ENCODE measurements at places on chromosomes 2 and 18. TPM values are rescaled to one million over a fixed set of nuclear protein-coding genes. Genes with fewer than 3 reads are reported as not detected.

DNA sequence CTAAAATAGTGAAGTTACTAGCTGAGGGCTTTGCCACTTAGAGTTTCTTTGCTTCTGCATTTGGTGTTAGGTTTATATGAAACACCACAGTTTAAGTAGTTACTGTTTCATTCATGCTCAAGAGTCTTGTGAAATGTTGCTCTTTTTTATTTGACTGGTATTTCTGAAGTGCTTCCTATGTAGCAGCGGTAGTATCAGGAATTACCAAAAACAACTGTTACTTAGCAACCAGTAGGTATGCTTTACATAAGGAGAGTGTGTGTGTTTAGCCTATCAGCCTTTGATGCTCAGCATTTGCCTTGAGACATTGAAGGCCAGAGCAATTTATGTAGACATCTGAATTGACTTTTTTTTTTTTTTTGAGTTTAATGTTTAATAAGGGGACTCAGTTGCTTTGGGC, 3.6 kb downstream of the DIS3L2 start:
- DNase-seq = no peak

Gene EFEMP1
- total RNA-seq = 68.7 TPM

DNA sequence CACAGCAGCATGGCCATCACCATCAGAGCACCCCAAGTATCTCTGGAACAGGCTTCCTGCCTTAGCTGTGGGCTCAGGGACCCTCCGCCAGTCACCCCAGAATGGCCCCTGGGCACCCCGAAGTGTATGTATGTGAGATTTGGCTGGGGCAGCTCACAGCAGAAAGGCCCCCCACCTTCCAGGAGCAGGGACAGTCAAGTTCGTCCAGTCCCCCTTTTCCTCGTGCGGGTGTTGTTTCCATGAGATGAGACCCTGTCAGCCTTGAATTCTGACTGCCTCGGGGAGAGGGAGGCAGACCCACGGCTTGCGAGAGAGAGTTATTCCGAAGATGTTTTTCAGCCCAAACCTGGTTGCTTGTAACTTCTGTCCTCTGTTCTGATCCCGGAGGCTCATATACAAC, 290.9 kb upstream of the HDAC4 start:
- DNase-seq = no peak

Gene EVX2
- total RNA-seq = not detected

GRCh38 chr2:203880557-203881125, 13.1 kb downstream of the CTLA4 start:
- no peak for DNase-seq

DNA sequence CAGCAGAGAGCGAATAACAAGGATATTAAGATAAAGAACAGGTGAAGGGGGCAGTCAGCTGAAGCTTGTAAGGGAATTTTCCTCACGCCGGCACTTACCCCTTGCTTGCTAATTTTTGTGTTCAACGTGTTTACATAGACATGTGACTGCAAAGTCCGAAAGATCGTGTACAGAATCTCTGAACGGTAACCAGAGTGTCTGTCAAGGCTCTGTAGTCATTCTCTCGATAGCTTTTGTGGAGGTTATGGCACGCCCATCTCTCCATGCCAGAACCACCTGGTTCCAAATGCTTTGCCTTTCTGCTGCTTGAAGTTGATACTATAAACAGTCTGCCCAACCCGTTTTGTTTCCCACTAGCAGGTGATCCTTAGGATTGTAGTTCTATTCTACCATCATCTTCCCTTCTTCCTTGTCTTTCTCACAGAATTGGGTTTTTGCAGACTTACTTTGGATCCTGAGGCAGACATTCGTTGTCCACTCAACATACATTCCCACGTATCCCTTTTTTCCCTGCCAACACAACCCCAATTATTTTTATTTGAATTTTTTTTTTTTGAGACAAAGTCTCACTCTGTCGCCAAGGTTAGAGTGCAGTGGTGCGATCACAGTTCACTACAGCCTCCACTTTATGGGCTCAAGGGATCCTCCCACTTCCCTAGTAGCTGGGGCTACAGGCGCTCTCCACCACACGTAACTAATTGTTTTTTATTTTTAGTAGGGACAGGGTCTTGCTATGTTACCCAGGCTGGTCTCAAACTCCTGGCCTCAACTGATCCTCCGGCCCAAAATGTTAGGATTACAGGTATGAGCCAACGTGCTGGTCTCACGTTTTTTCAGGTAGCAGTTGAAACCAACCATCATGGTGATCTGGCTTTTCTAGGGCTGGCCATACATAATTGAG, 1.3 kb upstream of the USP34 start:
- no peak for DNase-seq

GRCh38 chr2:45438872-45439665, 172.0 kb downstream of the SRBD1 start:
- no peak for DNase-seq

Gene TCF23
- 0.20 TPM for total RNA-seq

DNA sequence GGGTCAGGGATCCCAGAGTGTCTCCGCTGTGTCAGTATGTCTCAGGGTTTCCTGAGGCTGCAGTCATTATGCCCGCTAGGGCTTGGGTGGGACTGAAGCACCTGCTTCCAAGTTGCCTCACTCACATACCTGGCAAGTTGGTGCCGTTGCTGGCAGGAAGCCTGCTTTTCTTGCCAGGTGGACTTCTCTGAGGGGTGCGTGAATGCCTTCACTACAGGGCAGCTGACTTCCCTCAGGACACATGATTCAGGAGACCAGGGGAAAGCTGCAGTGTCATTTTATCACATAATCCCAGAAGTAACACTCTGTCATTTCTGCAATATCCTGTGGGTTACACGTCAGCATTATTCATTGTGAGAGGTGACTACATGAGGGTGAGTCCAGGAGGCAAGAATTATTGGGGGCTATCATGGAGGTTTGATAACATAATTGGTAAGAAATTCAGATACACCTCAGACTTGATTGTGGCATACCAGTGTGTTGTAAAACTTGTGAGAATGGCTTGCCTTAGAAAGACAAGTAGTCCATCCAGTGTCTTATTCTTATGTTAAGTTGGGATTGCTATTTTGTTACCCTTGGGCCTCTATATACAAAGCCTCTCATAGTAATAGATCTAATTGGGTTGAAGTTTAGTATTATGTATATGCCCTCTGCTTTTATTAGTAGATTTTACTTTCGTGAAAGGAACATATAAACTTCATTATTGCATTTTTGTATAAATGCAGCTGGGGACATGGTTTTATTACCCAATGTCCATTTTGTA, 44.1 kb downstream of the NEDD4L start:
- DNase-seq = no peak

GRCh38 chr2:72261076-72261475, 113.4 kb upstream of the CYP26B1 start:
- no peak for DNase-seq

Gene UGT1A8
- total RNA-seq = not detected

GRCh38 chr2:70069049-70069448, 18.2 kb upstream of the PCBP1 start:
- DNase-seq = no peak

DNA sequence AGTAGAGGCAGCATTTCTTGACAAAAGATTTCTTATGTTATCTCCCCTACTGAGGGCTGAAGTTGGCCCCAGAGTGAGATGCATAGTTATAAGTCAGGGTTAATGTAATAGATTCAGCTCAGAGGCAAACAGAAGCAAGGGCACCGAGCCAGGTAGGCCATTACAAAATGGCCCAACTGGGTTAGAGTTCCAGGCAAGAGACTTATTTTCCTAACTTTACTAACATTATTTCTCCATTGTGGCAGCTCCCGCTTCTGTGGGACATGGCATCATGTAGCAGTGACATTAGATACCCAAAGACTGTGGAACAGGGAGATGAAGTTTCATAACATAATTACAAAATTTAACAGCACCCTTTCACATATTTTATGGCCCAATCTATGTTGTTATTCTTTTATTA, 27.1 kb downstream of the TSPYL6 start:
- peak; percentile 0 for DNase-seq

Gene SLC20A1
- total RNA-seq = 34.9 TPM

- DNase-seq = no peak
These were observed 452.3 kb upstream of the MEX3C start for GRCh38 chr18:51649796-51650195.

- DNase-seq = no peak
These were observed 66.1 kb upstream of the EPC2 start for GRCh38 chr2:148578493-148578884.

Gene MERTK
- 9.5 TPM for total RNA-seq

Gene CAB39
- total RNA-seq = 63.2 TPM

DNA sequence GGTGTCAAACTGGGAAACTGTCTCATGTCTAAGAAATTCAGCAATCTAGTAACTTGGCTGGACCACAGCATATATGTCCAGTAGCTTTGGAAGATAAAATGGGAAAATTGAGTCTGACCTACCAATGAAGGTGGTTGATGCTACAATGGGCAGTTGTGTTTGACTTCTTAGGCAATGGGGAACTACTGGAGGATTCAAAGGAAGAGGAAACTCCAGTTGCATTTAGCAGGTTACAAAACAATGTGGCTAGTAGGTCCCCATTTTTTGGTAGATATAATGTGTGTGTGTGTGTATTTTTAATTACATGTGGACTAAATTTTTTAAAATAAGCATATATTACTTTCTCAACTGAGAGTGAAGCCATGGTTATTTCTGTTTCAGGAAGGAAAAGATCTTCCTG, 427.7 kb downstream of the NBAS start:
- no peak for DNase-seq

Gene SATB2
- 6.0 TPM for total RNA-seq

- no peak for DNase-seq
These were observed 963.6 kb upstream of the CNTNAP5 start for GRCh38 chr2:123061534-123061933.

GRCh38 chr2:88187038-88187676, 17.0 kb downstream of the THNSL2 start:
- no peak for DNase-seq

Gene CD8B2
- 0.10 TPM for total RNA-seq

Gene SERPINB4
- 29.1 TPM for total RNA-seq

GRCh38 chr2:127423478-127423843, 5.2 kb downstream of the PROC start:
- no peak for DNase-seq

DNA sequence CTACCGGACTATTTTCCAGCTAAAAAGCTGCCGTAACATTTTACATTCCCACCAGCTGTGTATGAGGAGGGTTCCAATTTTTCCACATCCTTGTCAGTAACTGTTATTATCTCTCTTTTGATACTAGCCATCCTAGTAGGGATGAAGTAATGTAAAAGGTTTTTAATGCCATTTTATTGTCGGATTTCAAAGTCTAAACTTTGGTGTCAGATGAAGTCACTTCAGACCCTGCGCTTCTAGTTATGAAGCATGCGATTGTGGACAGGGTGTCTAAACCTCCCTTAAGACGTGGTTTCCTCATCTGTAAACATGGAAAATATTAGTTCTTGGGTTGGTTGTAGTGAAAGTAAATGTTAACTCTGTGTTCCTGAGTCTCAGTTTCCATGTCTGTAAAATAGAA, 4.7 kb downstream of the DGKD start:
- DNase-seq = no peak

GRCh38 chr2:214035091-214035852, 375.6 kb upstream of the VWC2L start:
- DNase-seq = no peak

DNA sequence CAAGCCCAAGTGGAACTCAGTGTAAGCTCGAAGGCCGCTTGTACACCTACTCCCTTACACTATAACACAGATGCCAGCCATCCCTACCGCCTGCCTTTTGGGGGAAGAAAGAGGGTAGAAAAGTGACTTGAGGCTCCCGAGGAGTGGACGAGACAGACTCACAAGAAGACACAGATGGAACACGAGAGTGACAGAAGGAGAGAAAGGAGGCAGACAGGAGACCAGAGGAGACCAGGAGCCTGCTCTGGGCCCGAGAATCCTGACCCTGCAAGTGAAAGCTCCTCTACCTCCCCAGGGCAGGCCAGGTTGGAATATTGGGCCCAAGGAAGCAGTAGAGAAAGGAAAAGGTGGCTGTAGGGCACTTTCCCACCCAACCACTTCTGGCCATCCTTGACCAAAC, 23.4 kb upstream of the TNS1 start:
- no peak for DNase-seq

- DNase-seq = no peak
These were observed 222.9 kb downstream of the PTPRM start for GRCh38 chr18:7789856-7790552.

DNA sequence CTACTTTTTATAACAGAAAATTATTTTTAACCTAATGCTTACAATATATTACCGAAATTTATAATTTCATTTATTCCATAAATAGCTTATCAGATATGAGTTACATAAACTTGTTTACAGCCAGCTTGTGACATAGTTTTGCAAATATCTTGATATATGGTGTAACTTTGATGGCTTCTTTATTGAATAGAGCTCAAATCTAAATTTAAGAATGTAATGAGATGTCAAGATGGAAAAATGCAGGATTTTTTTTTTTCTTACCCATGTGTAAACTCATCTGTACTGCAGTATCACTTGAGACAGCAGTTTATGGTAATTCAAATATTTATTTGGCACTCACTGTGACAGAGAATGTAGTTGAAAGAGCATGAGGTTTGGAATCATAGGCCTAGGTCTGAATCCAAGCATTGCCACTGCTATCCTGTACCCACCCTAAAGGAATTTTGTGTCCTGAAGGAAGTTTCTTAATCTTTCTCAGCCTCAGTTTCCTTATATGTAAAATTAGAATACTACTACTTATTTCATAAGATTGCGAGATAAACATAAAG, 3.8 kb downstream of the CREB1 start:
- DNase-seq = no peak

- no peak for DNase-seq
These were observed 123.3 kb downstream of the LTBP1 start for GRCh38 chr2:33069894-33070651.

- DNase-seq = no peak
These were observed 29.2 kb downstream of the PDIA6 start for GRCh38 chr2:10783421-10783820.

DNA sequence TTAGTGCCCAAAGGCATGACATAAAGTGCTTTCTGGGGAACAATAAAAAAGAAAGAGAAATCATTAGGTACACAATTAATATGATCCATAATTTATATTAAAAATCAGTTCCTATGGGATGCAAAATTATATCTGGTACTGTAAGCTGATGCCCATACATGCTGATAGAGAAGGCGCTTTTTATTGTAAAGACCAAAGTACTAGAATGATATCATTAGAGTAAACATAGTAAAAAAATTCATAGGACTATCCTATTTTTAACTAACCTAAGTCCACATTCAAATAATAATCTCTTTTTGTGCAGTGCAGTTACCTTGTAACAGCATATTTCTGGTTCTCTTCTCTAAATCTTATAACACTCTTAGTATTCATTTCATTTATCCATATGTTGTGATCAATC, 252.2 kb downstream of the ASXL3 start:
- DNase-seq = no peak

Gene PASK
- 6.9 TPM for total RNA-seq

DNA sequence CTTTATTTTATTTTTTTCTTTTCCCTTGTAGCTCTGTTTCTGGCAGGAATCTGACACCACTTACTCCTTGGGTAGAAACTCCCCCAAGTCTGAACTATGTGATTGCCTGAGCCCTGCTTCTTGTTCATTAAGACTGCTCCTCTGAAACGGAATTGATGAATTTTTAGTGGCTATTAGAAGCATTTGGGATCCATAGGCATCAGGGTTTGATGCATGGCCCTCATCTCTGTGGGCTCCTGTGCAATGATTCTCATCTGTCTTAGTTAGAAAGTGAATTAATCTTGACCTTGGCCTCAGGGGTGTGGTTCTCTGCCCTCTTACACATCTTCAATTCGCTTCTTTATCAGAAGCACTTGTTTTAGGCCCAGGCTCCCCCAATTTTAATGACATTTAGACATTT, 31.0 kb upstream of the DARS1 start:
- DNase-seq = no peak

Data from skin of body (tissue), 3 donors.